ENCODE measurements at places on chromosomes 3 and 15. TPM values are rescaled to one million over a fixed set of nuclear protein-coding genes. Genes with fewer than 3 reads are reported as not detected.
A peak's percentile ranks its signal among the peaks of the same experiment; 100 is the strongest.

- no peaks in the 10 kb centered on the region for H3K36me3 ChIP-seq
- no peak for DNase-seq
- H3K27me3 ChIP-seq, result no peaks in the 10 kb centered on the region
- H3K4me1 ChIP-seq, result no peaks in the 10 kb centered on the region
- H3K4me3 ChIP-seq, result no peak overlapping the region
- no peak overlapping the region for H3K27ac ChIP-seq
Measured at GRCh38 chr3:175386630-175387029, 527.5 kb downstream of the NAALADL2 start.

GRCh38 chr15:62914461-62915079 lies 128.0 kb upstream of the TPM1 start:
- H3K27me3 ChIP-seq, result no peaks in the 10 kb centered on the region
- no peaks in the 10 kb centered on the region for H3K4me1 ChIP-seq
- no peak overlapping the region for H3K4me3 ChIP-seq
- no peak for DNase-seq
- H3K36me3 ChIP-seq, result no peaks in the 10 kb centered on the region
- H3K27ac ChIP-seq, result no peak overlapping the region

- no peak for DNase-seq
- H3K4me1 ChIP-seq, result no peaks in the 10 kb centered on the region
- H3K27ac ChIP-seq, result no peak overlapping the region
- H3K27me3 ChIP-seq, result no peaks in the 10 kb centered on the region
- no peak overlapping the region for H3K4me3 ChIP-seq
Measured at GRCh38 chr3:183061391-183062172, 37.7 kb downstream of the MCCC1 start.

The DLEC1 gene
- 1.5 TPM for polyA plus RNA-seq

GRCh38 chr15:90154861-90155626 lies 46.1 kb upstream of the SEMA4B start:
- H3K4me1 ChIP-seq, result no peaks in the 10 kb centered on the region
- DNase-seq, result no peak
- no peaks in the 10 kb centered on the region for H3K27me3 ChIP-seq
- peaks cover 4% of the 10 kb centered on the region for H3K36me3 ChIP-seq

GRCh38 chr3:20739814-20740213 lies 553.8 kb upstream of the SGO1 start:
- no peaks in the 10 kb centered on the region for H3K36me3 ChIP-seq
- no peaks in the 10 kb centered on the region for H3K27me3 ChIP-seq
- no peak overlapping the region for H3K27ac ChIP-seq
- no peak overlapping the region for H3K4me3 ChIP-seq
- DNase-seq, result peak; percentile 1

The CKMT1B gene
- polyA plus RNA-seq, result 102 TPM

The ASB14 gene
- polyA plus RNA-seq, result 0.74 TPM

The P3H2 gene
- polyA plus RNA-seq, result 0.22 TPM

The ALDH1A3 gene
- 3.8 TPM for polyA plus RNA-seq

- no peak for DNase-seq
- no peaks in the 10 kb centered on the region for H3K36me3 ChIP-seq
- H3K27me3 ChIP-seq, result no peaks in the 10 kb centered on the region
- no peak overlapping the region for H3K27ac ChIP-seq
- H3K4me1 ChIP-seq, result no peaks in the 10 kb centered on the region
Measured at GRCh38 chr3:190382082-190382481, 5.9 kb upstream of the CLDN16 start.

DNA sequence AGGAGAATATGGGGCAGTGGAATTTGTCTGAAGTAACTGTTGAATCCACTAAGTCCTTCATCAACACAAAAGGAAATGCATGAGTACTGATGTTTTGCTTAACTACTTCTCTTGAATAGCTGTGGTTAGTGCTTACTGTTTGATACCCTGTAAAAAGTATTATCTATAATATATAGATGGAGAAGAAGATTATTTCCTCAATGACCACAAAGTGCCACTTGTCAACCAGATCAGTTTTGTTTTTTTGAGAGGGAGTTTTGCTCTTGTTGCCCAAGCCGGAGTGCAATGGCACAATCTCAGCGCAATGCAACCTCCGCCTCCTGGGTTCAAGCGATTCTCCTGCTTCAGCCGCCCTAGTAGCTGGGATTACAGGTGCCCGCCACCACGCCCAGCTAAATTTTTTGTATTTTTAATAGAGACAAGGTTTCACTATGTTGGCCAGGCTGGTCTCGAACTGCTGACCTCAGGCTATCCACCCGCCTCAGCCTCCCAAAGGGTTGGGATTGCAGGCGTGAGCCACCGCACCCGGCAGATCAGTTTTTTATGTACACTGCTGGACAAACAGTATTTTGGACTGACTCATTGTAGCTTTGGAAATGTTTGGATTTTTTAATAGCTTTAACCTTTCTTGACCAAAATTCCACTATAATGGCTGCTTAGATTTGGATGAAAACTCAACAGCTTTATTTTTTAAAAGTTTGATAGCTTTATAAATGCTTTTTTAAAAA lies 1.5 kb upstream of the RPLP1 start:
- H3K4me3 ChIP-seq, result no peak overlapping the region
- H3K4me1 ChIP-seq, result peaks cover 9% of the 10 kb centered on the region
- no peak for DNase-seq
- H3K27ac ChIP-seq, result peak overlapping the region; percentile 89
- H3K27me3 ChIP-seq, result no peaks in the 10 kb centered on the region

The CCR9 gene
- 0.22 TPM for polyA plus RNA-seq
